ENCODE measurements at places on chromosomes 11 and 22. TPM values are rescaled to one million over a fixed set of nuclear protein-coding genes. Genes with fewer than 3 reads are reported as not detected.
A peak's percentile ranks its signal among the peaks of the same experiment; 100 is the strongest.

The OR6M1 gene
- total RNA-seq = not detected

- no peaks in the 10 kb centered on the region for H3K27me3 ChIP-seq
- no peaks in the 10 kb centered on the region for H3K4me1 ChIP-seq
- H3K27ac ChIP-seq = no peak overlapping the region
- no peaks in the 10 kb centered on the region for H3K36me3 ChIP-seq
- no peak for DNase-seq
These were observed 29.4 kb upstream of the GAL start for GRCh38 chr11:68654978-68655377.

- H3K4me1 ChIP-seq = no peaks in the 10 kb centered on the region
- H3K27me3 ChIP-seq = no peaks in the 10 kb centered on the region
- no peak overlapping the region for H3K4me3 ChIP-seq
- H3K36me3 ChIP-seq = no peaks in the 10 kb centered on the region
- DNase-seq = no peak
These were observed 70.2 kb upstream of the KIRREL3 start for GRCh38 chr11:127070808-127071207.

DNA sequence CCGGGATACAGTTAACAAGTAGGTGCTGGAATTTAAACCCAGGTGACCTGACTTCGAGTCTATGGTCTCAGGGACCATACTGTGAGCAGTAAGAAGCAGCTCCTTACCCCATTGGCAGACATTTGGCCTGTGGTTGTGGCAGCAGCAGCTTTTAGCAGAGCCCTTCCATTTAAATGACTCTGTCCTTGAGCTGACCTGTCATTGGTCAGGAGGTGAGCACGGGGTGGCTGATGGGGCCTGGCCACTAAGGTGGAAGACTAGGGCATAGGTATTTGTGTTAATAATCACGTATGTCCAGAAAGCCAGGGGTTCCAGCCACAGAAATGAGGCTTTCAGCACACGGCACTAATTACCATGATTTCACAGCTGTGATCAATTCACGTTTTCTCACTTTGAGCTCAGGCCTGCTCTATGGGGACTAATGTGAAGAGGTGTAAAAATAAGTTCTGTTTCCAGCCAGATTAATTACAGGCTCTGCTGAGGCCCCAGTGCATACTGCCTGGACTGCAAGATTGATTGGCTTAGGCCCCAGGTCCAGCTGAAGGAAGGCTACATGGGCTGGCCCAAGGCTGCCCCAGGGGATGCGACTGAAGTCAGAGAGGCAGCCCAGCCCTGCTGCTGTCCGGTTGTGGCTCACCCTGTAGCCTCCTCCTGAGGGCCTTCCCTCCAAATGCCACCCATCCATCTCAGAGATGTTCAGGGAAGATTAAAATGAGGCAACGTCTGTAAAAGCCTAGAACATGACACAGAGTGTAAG, 76.0 kb downstream of the FDX1 start:
- H3K4me1 ChIP-seq = no peaks in the 10 kb centered on the region
- no peak for DNase-seq
- no peaks in the 10 kb centered on the region for H3K27me3 ChIP-seq
- H3K4me3 ChIP-seq = no peak overlapping the region
- no peak overlapping the region for H3K27ac ChIP-seq

GRCh38 chr22:37095113-37095512, 14.4 kb downstream of the TMPRSS6 start:
- H3K36me3 ChIP-seq = no peaks in the 10 kb centered on the region
- DNase-seq = no peak
- no peak overlapping the region for H3K4me3 ChIP-seq
- H3K27me3 ChIP-seq = no peaks in the 10 kb centered on the region
- H3K4me1 ChIP-seq = no peaks in the 10 kb centered on the region

DNA sequence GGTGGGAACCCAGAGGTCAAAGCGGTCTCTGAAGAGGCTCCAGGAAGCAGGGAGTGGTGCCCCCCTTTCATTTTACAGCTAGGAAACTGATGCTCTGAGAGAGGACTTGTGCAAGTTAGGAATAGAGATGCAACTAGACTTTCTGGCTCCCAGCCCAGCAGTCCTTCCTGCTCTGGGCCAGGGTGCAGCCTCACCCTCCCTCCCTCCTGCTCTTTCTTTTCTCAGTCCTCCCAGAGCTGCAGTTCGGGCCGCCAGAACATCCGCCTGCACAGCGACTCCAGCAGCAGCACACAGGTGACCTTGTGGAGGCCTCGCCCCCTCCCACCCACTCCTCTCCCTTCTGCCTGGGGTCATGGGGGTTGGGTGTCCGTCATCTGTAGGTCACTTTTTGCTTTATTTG, 51.5 kb downstream of the LHFPL7 start:
- H3K4me3 ChIP-seq = no peak overlapping the region
- H3K27ac ChIP-seq = no peak overlapping the region
- no peaks in the 10 kb centered on the region for H3K36me3 ChIP-seq
- H3K4me1 ChIP-seq = no peaks in the 10 kb centered on the region
- DNase-seq = no peak
- H3K27me3 ChIP-seq = no peaks in the 10 kb centered on the region

GRCh38 chr11:80309301-80309700, 868.5 kb upstream of the TENM4 start:
- DNase-seq = no peak
- no peak overlapping the region for H3K4me3 ChIP-seq
- no peaks in the 10 kb centered on the region for H3K27me3 ChIP-seq
- H3K27ac ChIP-seq = no peak overlapping the region
- H3K36me3 ChIP-seq = no peaks in the 10 kb centered on the region
- H3K4me1 ChIP-seq = no peaks in the 10 kb centered on the region

DNA sequence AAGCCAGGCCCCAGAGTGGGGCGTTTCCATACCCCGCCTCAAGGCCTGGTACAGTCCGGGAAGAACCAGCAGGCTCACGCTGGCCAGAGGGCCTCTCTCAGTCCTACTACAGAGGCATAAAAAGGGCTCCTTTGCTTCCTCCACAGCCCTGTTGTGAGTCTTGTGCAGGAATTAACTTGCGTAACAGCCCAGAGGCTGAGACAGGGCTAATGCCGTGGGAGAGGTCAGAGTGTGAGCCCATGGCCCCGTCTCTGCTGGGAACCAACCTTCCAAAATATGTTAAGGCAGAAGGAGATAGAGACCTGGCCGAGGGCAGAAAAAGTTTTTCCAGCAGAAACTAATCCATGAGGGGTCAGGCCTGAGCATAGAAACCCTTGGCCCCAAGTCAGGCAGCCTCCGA, 19.9 kb upstream of the TMEM184B start:
- H3K4me1 ChIP-seq = no peaks in the 10 kb centered on the region
- DNase-seq = no peak
- H3K27ac ChIP-seq = no peak overlapping the region
- H3K27me3 ChIP-seq = no peaks in the 10 kb centered on the region

The ASCC2 gene
- total RNA-seq = 81.1 TPM

GRCh38 chr11:13110929-13111812, 102.1 kb downstream of the RASSF10 start:
- no peaks in the 10 kb centered on the region for H3K27me3 ChIP-seq
- no peak overlapping the region for H3K27ac ChIP-seq
- DNase-seq = no peak
- H3K4me1 ChIP-seq = no peaks in the 10 kb centered on the region
- H3K36me3 ChIP-seq = no peaks in the 10 kb centered on the region
- no peak overlapping the region for H3K4me3 ChIP-seq

- no peaks in the 10 kb centered on the region for H3K36me3 ChIP-seq
- H3K4me3 ChIP-seq = no peak overlapping the region
- no peak overlapping the region for H3K27ac ChIP-seq
- H3K27me3 ChIP-seq = no peaks in the 10 kb centered on the region
These were observed 6.7 kb upstream of the FGF3 start for GRCh38 chr11:69825941-69826340.

- peak overlapping the region; percentile 94 for H3K4me3 ChIP-seq
- H3K36me3 ChIP-seq = peaks cover 37% of the 10 kb centered on the region
- peak overlapping the region; percentile 93 for H3K27ac ChIP-seq
- H3K27me3 ChIP-seq = no peaks in the 10 kb centered on the region
- DNase-seq = no peak
- H3K4me1 ChIP-seq = peaks cover 24% of the 10 kb centered on the region
These were observed 826 bp upstream of the EEF1G start for GRCh38 chr11:62574363-62575071.
